ENCODE measurements at places on chromosomes 1 and 21.

GRCh38 chr1:195045072-195045471 is 1563.2 kb downstream of the KCNT2 start:
- DNase-seq: no peak

- peak; percentile 10 for DNase-seq
These were observed 87.7 kb downstream of the SNX7 start for GRCh38 chr1:98749152-98749756.

GRCh38 chr21:35674895-35675470 is 385.3 kb downstream of the SETD4 start:
- no peak for DNase-seq

DNA sequence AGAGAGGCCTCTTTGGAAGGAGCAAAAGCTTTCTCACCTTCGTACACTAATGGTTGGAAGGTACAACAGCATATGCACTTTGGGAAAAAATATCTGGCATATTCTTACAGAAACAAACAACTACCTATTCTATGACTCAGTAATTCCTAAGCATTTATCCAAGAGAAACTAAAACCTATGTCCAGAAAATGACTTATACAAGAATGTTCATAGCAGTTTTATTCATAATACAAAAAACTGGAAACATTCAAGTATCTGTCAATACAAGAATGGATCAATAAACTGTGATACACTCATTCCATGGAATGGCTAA is 8.2 kb downstream of the NBPF1 start:
- DNase-seq: no peak

DNA sequence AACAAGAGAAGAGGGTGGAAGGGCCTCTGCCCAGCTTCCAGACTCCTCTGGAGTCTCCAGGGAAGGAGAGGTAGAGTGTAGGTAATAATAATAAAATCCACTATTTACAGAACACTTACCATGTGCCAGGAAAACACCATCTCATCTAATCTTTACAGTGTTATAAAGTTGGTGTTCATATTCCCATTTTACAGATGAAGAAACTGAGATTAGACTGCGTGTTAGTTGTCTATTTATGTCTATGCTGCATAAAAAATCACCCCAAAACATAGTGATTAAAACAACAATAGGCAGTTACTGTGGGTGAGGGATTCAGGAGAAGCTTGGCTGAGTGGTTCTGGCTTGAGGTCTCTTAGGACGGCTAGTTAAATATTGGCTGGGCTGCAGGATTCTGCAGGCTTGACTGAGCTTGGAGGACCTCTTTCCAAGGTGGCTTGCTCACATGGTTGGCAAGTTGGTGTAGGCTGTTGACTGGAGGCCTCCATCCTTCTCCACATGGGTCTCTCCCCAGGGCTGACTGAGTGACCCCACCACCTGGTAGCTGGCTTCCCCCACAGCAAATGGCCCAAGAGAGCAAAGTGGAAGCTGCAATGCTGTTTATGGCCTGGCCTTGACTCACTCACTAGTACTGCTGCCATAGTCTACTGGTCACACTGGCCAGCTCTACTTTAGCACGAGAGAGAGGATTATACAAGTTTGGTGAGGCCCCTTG is 6.5 kb upstream of the ALX3 start:
- no peak for DNase-seq

- no peak for DNase-seq
These were observed 25.0 kb upstream of the EIF4G3 start for GRCh38 chr1:21201650-21202049.

GRCh38 chr1:55572878-55573734 is 357.9 kb upstream of the USP24 start:
- no peak for DNase-seq

DNA sequence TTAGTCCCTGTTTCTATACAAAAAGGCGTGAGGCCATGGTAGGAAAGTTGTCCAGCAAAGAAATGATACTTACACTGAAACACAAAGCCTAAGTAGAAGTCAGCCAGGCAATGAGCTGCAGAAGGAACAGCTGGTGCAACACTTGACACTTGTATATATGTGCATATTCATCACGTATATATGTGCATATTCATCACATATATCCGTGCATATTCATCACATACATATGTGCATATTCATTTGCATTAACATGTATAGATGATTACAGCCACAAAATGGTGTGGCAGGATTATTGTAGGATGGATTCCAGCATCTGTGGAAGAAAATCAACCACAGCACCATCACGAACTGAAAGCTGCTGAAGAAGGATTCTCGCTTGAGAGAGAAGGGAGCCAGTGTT is 189.0 kb upstream of the RGS18 start:
- no peak for DNase-seq

DNA sequence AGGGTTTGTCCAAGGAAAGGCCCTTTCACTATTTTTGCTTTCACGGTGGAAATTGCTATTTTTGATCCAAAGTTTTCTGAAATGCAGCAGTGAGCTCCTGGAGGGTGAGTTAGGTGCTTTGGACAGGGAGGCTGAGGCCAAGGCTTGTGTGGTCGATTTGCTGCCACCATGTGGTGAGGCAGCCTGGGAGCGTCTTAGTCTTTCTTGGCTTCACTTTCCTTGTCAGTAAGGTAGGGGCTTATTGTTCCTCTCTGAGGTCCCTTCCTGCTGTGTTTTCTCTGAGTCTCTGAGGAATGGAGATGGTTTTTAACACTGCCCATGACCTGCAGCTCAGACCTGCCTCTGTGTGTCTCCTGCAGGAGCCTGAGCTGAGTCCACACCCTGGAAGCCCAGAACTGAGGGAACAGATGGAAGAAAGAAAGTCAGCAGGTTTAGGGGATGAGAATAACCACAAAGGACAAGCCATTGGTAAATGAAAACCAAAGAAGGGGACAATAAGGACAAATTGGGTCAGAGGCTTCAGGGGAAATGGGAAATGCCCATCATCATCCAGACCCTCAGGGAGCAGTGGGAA is 20.1 kb upstream of the S100A10 start:
- peak; percentile 69 for DNase-seq

DNA sequence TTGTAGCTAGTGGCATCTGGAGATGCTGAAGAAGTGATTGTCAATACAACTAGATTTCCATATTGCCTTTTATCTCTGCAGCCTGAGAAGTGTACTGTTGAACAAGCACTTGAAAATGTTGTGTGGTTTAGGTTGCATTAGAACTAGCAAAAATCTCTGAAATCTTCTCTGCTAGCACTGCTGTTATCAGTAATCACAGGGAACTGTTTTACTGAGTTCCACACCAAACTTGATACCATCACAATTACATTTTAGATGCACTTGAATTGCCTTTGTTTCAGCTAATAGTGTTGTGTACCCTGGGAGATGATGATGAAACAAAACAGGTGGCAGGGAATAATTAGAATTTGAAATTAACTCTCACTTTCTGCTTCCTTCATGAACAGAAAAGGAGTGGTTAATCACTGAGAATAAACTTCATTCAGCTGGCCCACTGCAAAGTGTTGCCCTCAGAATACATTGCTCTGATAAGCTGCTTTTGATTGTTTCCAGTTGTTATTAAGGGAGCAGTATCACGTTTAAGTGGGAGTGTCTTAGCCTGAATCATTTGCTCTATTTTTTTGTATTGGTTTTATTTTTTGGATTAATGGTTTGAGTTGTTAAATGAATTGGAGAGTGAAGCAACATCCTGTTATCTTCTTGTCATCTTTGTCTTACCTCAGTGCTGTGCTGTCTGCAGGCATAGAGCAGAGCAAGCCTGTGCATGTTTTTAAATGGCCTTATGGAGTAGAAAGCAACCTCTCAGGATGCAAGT is 13.0 kb downstream of the FAM20B start:
- DNase-seq: no peak

GRCh38 chr21:26554365-26554764 is 18.7 kb downstream of the CYYR1 start:
- no peak for DNase-seq

- DNase-seq: no peak
These were observed 29.8 kb downstream of the RASSF5 start for GRCh38 chr1:206537141-206537540.

DNA sequence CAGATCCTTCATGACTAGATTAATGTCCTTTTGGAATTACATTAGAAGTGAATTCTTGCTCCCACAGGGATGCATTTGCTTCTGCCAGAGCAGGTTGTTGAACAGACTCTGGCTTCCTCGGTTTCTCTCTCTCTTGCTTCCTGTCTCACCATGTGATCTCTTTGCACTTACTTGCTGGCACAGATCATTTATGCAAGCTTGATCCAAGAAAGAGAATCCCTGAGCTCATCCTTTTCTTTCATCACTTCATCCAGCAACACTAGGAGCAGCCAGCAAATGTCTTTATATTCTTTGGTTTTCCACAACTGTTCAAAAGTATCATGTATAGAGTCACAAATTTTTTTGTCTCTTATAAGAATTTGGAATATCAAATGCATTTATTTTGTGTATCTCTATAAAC is 313.5 kb downstream of the ZNF326 start:
- DNase-seq: no peak

DNA sequence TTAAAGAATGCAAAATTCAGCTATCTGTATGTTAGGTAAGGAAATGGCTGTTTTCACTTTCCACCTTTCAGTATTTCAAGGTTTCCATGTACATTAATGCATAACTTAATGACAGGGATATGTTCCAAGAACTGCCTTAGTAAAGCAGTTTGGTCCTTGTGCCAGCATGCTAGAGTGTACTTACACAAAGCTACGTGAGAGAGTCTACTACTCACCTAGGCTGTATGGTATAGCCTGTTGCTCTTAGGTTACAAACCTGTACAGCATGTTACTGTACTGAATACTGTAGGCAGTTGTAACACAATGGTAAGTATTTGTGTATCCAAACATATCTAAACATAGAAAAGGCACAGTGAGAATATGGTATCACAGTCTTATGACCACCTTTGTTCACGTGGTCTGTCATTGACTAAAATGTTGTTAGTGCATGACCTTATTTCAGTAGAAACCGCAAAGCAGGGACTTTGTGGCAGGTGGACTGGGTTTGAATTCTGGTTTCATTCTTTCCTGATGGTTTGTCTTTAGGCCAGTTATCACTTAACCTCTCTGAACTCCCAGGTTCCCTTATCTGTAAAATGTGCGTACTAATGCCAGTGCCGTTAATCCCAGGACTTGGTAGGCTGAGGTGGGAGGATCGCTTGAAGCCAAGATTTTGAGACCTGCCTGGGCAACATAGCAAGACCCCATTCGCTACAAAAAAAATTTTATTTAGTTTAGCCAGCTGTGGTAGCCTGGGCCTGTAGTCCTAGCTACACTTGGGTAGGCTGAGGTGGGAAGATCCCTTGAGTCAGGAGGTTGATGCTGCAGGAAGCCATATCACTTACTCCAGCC is 4.9 kb downstream of the SMYD2 start:
- no peak for DNase-seq

- no peak for DNase-seq
These were observed 15.3 kb downstream of the ZBTB7B start for GRCh38 chr1:155017946-155018316.

DNA sequence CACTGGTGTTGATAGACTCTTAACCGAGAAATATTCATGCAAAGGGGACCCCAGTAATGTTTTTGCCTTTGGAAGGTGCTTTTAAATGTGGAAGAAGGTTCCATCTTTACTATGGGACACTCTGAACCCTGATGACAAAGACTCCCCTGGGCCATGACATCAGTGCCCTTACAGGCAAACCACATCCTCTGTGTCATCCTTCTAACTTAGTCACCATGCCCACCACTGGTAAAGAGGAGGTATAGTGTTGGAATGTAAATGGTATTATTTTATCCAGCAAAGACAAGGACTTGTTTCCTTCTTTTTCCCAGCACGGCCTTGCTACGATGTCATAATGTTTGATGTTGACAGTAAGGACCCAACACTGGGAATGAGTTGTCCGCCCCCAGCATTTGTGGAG is 12.6 kb downstream of the METTL13 start:
- no peak for DNase-seq

DNA sequence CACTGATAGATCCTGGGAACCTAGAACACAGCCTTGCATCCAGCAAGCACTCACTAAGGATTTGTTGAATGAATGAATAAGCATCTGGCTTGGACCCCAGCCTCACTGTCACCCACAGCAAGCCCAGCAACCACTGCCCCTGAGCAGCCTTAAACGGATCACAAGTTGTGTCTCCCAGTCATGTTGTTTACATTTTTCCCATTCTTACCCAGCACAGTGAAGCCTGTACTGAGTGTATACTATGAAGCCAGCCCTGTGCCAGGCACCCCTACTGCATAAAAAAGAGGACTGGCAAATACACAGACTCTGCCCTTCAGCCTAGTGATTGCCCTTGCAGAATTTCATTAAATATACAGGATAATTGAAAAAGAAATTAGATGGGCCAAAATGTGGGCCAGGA is 30.2 kb downstream of the RRAGC start:
- no peak for DNase-seq

DNA sequence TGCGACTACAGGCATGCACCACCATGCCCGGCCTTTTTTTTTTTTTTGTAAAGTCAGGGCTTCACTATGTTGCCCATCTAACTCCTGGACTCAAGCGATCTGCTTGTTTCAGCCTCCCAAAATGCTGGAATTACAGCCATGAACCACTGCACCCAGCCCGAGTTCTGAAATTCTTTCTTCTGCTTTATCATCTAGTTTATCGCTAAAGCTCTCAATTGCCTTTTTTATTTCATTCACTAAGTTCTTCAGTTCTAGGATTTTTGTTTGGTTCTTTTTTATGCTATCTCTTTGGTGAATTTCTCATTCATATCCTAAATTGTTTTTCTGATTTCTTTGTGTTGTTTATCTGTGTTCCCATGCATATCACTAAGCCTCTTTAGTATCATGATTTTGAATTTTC is 27.0 kb downstream of the KIAA0319L start:
- no peak for DNase-seq

- no peak for DNase-seq
These were observed 178.4 kb downstream of the LHX8 start for GRCh38 chr1:75312620-75313019.

- peak; percentile 71 for DNase-seq
These were observed 732 bp downstream of the HS2ST1 start for GRCh38 chr1:86914998-86915736.

DNA sequence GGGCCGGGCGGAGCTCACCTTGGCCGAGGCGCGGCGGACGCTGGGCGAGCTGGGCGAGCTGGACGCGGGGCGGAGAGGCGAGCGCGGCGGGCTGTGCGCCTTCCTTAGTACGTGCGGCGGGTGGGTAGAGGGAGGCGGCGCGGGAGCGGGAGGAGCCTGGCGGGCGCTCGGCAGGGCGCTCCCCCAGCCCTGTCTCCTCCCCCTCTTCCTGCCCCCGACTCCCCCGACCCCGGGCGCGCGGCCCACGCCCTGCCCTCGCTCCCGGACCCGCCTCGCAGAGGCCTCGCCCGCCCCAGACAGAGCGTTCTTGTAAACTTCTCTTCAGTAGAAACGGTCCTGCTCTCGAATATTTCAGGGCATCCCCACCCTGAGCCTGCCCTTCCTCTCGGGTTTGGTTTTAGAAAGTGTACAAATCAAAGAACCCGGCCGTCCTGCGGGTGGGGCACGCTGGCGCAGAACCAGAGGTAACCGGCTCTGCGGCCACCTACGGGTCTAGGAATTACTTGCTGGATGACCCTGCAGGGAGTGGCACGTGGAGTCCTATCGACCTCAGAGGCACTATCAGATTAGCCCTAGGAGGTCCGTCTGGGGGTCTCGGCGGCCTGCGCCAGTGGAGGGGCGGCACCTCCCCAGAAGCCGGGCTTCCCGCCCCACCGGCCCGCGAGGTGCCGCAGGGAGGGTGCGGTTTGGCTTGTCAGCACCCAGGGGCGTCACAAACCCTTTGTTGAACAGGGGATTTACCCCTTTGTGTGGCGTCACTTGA is at the start of gene S100A10:
Gene S100A10, minus strand, starts transcription at position 126 of the 763 bp plus-strand sequence. CDS start 7,629 bp downstream, outside the sequence.
- DNase-seq: peak; percentile 73
